CD4-positive, alpha-beta memory T cell (primary cell): ENCODE measurements at places on chromosomes 12 and 14.

GRCh38 chr14:62957562-62957961, 87.7 kb downstream of the KCNH5 start:
- H3K4me3 ChIP-seq = no peak overlapping the region
- no peaks in the 10 kb centered on the region for H3K4me1 ChIP-seq
- H3K27ac ChIP-seq = no peak overlapping the region
- DNase-seq = no peak
- no peaks in the 10 kb centered on the region for H3K36me3 ChIP-seq

GRCh38 chr14:101932673-101933072, 31.7 kb upstream of the DYNC1H1 start:
- H3K4me3 ChIP-seq = no peak overlapping the region
- no peaks in the 10 kb centered on the region for H3K4me1 ChIP-seq
- no peak for DNase-seq
- peaks cover 7% of the 10 kb centered on the region for H3K36me3 ChIP-seq

DNA sequence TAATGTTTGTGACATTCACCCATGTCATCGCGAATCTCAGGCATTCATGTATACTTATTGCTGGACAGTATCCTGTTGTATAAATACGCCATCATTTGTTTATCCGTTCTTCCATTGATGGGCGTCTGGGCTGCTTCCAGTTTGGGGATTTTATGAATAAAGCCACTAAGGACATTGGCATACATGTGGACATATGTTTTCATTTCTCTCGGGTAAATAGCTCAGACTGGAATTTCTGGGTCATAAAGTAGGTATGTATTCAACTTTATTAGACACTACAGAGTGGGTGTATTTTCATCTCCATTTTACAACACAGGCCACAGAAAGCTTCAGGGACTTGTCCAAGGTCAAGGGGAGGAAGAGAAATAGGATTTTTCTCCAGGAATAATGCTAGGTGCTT, 48.9 kb downstream of the HRK start:
- DNase-seq = no peak
- H3K36me3 ChIP-seq = no peaks in the 10 kb centered on the region
- H3K27ac ChIP-seq = no peak overlapping the region
- no peaks in the 10 kb centered on the region for H3K4me1 ChIP-seq

DNA sequence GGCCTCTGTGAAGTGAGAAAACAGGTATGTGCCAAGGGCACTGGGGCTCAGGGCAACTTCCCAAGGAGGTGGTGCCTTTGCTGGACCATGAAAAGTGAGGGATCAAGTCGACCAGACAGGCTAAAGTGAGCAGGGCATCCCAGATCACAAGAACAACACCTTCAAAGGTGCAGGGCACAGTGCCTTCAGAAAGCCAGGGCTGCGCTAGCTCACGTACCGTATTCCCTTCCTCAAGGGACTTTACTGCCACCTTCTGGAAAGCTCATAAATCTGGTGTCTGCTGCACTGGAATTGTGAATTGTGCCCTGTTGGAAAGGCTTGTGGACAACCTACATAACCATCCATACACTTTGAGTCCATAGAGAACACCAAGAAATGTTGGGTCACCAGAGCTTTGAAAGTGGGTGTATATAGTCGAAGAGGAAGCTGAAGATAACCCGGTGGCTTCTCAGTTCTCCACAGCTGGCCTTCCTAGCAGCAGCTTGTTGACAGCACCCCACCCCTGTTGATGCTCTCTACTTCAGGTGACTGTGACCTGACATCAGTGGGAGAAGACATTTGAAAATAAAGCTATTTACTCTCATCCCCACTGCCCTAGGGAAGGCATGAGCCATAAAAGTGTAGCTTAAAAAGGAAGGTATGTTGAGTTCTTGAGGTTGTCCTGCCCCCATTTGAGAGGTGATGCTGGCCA, 24.5 kb downstream of the FIGNL2 start:
- H3K27ac ChIP-seq = no peak overlapping the region
- DNase-seq = peak; percentile 23
- no peaks in the 10 kb centered on the region for H3K36me3 ChIP-seq
- no peak overlapping the region for H3K4me3 ChIP-seq
- H3K4me1 ChIP-seq = peaks cover 19% of the 10 kb centered on the region
- no peaks in the 10 kb centered on the region for H3K27me3 ChIP-seq

- no peaks in the 10 kb centered on the region for H3K27me3 ChIP-seq
- H3K4me3 ChIP-seq = no peak overlapping the region
- H3K4me1 ChIP-seq = no peaks in the 10 kb centered on the region
- no peak for DNase-seq
Observed at GRCh38 chr12:59768031-59768430, 172.2 kb downstream of the SLC16A7 start.

DNA sequence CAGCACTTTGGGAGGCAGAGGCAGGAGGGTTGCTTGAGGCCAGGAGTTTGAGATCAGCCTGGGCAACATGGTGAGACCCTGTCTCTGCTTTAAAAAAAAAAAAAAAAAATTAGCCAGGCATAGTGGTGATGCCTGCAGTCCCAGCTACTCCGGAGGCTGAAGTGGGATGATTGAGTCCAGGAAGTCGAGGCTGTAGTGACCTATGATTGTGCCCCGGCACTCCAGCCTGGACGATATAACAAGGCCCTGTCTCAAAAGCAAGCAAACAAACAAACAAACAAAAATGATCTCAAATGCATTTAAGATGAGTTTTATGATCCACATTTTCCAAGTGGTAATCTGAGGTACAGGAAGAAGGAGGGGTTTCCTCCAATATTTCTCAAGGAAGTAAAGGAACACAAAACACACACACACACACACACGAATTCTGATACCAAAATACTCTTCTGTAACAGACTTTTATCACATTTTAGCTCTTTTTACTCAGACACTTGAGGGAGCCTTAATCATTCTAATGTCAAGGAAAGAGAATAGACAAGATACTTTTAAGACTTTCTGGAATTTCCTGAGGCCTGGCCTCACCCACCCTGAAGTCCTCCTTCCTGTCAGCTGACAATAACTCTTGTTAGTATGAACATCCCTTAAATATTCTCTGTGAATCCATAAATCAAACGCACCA, 44.4 kb upstream of the CERS5 start:
- no peak overlapping the region for H3K4me3 ChIP-seq
- H3K4me1 ChIP-seq = peaks cover 53% of the 10 kb centered on the region
- H3K36me3 ChIP-seq = no peaks in the 10 kb centered on the region

- no peak for DNase-seq
- H3K4me1 ChIP-seq = no peaks in the 10 kb centered on the region
- H3K27me3 ChIP-seq = no peaks in the 10 kb centered on the region
- H3K4me3 ChIP-seq = no peak overlapping the region
- H3K27ac ChIP-seq = no peak overlapping the region
Observed at GRCh38 chr12:18387706-18388105, 126.4 kb downstream of the PIK3C2G start.

- no peak for DNase-seq
- H3K27me3 ChIP-seq = no peaks in the 10 kb centered on the region
- H3K4me3 ChIP-seq = no peak overlapping the region
- no peak overlapping the region for H3K27ac ChIP-seq
- H3K4me1 ChIP-seq = no peaks in the 10 kb centered on the region
Observed at GRCh38 chr12:32964981-32965585, 68.5 kb upstream of the PKP2 start.

DNA sequence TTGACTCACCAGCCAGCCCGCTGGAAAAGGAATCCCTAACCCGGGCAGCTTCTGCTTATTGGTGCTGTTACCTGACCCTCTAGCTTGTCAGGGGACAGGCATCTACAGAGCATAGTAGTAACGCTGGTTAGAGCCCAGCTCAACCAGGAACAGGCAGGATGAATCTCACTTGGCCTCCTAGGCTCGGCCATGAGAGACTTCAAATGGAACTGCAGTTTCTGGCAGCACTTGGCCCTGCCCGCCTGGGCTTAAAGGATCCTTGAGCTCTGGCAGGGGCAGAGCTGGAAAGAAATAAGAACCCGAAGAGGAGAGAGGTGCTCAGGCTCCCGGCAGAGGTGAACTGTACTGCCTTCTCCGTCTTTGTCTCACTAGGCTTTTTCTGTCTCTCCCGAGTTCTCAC, 2.3 kb upstream of the LHX5 start:
- H3K4me1 ChIP-seq = peaks cover 6% of the 10 kb centered on the region
- no peak overlapping the region for H3K27ac ChIP-seq
- no peak for DNase-seq
- no peak overlapping the region for H3K4me3 ChIP-seq
- no peaks in the 10 kb centered on the region for H3K36me3 ChIP-seq
- peaks cover 54% of the 10 kb centered on the region for H3K27me3 ChIP-seq

DNA sequence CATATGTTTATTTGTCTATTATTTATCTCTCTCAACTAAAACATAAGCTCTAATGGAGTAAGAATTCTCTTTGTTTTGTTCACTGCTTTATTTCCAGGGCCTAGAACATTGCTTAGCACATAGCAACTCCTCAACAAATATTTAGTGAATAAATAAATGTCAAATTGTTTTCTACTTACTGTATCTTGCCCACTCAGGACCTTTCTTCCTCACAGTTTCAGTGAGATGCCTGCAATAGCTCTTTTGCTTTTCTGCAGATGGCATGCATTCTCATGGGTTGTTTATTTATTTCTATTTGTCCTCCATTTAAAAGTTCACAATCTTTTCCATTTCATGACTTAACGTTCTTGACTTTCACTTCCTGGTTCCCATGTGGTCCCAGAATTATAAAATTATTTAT, 94.9 kb upstream of the TTC7B start:
- H3K4me3 ChIP-seq = no peak overlapping the region
- no peaks in the 10 kb centered on the region for H3K27me3 ChIP-seq
- DNase-seq = no peak
- H3K36me3 ChIP-seq = peaks cover 5% of the 10 kb centered on the region
- H3K27ac ChIP-seq = no peak overlapping the region
- H3K4me1 ChIP-seq = no peaks in the 10 kb centered on the region

- no peaks in the 10 kb centered on the region for H3K4me1 ChIP-seq
- no peaks in the 10 kb centered on the region for H3K27me3 ChIP-seq
- no peak overlapping the region for H3K27ac ChIP-seq
Observed at GRCh38 chr12:100858656-100859055, 64.1 kb downstream of the ANO4 start.
